ENCODE measurements at places on chromosomes 12 and 14. TPM values are rescaled to one million over a fixed set of nuclear protein-coding genes. Genes with fewer than 3 reads are reported as not detected.

GRCh38 chr14:80850197-80850814 lies 91.2 kb downstream of the CEP128 start:
- DNase-seq = peak; percentile 79

- DNase-seq = no peak
Observed at GRCh38 chr12:2574355-2574935, 220.3 kb upstream of the FKBP4 start.

GRCh38 chr12:116861320-116861719 lies 19.9 kb downstream of the HRK start:
- peak; percentile 63 for DNase-seq

- DNase-seq = no peak
Observed at GRCh38 chr12:3523058-3523457, 32.1 kb downstream of the PRMT8 start.

Gene RPGRIP1
- not detected for polyA plus RNA-seq
